Tongue (tissue), 3 donors: ENCODE measurements at places on chromosomes 1 and 21.

DNA sequence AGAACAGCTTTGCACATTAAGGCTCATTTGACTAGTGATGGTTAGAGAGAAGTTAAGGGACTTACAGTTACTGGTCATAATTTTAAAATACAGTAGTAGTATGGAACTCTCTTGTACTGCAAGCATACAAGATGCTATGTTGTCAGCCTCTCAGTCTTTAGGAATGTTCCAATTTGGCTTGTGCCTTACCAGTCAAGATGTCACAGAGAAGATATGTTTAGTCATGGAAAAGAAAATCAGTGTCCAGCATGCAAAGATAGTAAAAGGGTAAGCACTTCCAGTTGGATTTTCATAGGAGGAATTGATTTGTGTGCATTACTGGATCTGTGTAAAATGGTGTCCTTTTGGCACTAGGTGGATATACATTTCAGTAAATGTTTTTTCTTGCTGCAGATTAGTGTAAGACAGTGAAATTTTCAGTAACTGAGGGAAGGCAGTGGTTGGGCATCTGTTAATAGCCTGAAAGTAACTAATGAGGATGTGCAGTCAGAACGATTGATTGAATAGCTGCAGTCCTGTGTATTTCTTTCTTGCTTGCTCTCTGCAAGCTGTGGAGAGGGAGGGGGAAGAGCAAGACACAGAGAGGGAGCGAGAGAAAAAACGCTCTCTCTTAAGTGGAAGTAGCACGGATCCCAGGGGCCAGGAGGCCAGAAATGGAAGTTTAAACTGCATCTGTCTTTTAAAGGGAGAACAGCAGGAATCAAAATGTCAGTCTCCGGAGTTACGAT lies 108.2 kb downstream of the CLEC20A start:
- DNase-seq = peak; percentile 25

GRCh38 chr1:220487297-220487820 lies 40.6 kb upstream of the MARK1 start:
- DNase-seq = peak; percentile 29

- DNase-seq = no peak
These were observed 81.3 kb upstream of the PPIH start for GRCh38 chr1:42576935-42577334.

DNA sequence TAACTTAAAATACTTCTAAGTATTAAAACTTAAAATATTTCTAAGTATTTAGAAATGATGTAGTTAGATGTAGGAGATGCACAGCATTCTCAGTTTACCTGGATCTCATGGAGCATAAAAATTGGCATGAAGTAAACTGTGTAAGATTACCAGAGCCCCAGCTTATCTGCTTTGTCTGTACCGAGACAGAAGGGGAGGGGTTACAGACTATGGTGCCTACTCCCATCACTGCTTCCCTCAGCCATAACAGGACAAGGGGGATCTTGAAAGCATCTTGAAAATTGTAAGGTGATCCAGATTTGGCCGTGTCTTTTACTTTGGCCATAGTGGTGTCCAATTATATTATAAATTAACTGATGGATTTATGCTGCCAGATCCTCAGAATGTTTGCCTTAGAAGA lies 18.8 kb downstream of the NRDC start:
- no peak for DNase-seq

DNA sequence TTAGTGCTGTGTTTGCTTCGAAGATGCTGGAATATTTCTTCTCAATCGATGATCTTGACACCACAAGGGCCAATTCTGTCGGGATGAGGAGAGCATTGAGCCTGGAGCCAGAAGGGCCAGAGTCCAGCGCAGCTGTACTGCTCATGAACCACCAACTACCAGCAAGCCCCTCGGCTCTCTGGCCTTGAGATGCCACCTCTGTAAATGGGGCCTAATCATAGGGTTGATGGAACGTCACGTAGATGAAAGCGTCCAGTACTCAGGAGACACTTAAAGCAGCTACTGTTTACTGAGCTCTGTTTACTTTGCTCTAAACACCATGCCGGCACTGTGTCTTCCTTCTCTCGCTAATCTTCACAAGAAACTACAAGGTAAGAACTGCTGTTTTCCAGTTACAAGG lies 26.3 kb downstream of the CCDC185 start:
- no peak for DNase-seq

DNA sequence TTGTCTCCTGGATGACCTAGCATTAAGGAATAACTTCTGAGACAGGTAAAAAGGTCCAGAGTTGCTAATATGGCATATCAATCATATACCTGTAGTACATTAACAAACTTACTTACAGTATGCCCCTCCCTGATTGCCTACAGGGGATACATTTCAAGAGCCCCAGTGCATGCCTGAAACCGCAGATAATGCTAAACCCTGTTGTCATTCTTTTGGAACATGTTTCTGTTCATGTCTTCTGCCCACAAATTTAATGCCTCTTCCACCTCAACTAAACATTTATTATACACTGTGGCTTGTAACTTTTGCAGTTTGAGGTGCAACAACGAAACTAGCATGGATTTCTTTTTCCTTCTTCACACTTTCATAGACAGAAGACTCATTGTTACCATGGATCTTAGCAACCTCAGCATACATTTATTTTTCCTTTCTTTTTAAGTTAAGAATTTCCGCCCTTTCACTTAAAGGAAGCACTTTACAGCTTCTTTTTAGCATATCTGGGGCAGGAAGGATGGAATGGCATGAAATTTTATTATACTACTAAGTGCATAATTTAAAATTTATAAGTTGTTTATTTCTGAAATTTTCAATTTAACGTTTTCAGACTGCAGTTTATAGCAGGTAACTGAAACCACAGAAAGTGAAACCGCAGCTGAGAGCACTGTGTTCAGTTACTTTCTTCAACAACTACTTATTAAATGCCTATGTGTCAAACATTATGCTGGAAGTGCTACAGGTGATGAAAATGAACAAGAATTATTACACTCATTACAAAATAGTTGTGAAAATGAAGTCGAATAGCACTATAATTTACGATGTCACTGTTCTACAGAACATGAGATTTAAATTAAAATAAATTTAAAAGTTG lies 25.3 kb downstream of the F13B start:
- no peak for DNase-seq

DNA sequence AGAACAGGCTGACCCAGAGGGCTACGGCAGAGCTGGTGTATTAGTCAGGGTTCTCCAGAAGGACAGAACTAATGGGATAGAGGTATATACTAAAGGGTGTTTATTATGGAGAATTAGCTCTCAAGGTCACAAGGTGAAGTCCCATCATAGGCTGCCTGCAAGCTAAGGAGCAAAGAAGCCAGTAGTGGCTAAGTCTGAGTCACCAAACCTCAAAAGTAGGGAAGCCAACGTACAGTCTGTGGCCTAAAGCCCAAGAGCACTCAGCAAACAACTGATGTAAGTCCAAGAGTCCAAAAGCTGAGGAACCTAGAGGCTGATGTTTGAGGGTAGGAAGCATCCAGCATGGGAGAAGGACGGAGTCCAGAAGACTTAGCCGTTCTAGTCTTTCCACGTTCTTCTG lies 179.2 kb downstream of the BACH1 start:
- DNase-seq = no peak

- DNase-seq = peak; percentile 92
These were observed 61.8 kb upstream of the PTGFRN start for GRCh38 chr1:116847688-116848531.

- DNase-seq = peak; percentile 56
These were observed 1.2 kb downstream of the ZDHHC18 start for GRCh38 chr1:26827663-26828062.

GRCh38 chr21:44286086-44286715 lies 525 bp downstream of the AIRE start:
- no peak for DNase-seq

- DNase-seq = peak; percentile 30
These were observed 25.1 kb upstream of the MYCL start for GRCh38 chr1:39926820-39927219.

DNA sequence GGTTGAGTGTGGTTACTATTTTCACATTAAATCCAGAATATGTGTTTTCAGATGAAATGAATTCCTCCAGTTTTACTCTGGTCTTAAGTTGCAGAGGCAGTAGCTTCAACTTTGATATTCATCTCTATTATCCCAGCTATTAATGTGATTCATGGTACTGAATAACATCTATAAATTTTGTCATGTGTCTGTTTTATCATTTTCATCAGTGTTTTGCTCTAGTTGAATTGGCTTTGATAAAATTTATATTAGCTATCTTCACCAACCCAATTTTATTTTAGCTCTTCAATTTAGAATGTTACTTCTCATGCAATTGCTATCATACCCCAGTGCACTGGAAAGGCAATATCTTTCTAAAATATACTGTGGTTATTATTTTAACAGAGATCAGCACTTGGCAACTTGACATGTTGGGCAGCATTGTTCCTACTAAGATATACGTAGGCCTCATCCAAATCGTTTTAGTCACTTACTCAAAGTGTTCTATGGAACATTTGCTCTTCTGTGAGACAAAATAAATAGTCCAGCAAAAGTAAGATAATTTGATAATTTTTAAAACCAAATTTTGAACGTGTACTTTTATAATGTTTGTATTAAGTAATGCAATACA lies 184.3 kb downstream of the NCAM2 start:
- DNase-seq = no peak

DNA sequence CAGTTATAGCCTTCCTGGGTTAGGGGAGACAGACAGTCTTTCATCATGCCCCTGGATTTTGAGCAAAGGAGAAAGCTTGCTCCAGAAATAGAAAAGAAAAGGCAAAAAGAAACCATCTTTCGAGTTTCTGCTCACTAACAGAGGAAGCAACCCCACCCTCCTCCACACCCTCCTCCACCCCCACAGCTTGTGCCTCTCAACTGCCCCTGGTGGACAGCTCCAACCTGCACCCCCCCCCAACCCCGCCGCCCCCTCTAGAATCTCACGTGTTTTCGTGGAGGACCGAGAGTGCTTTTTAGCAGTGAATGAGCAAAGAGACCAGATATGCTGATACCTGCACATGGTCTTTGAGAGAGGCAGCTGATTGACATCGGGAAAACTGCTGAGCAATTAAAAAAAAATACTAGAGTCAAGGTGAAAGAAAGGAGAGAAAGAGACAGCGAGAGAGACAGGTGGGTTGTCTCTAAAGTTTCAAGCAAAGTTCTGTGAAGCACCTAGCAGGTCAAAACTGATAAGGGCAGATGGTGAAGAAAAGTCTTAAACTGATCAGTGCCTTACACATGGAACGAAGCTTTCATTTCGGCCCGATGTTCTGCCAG lies 358.3 kb downstream of the KIF26B start:
- DNase-seq = peak; percentile 40

DNA sequence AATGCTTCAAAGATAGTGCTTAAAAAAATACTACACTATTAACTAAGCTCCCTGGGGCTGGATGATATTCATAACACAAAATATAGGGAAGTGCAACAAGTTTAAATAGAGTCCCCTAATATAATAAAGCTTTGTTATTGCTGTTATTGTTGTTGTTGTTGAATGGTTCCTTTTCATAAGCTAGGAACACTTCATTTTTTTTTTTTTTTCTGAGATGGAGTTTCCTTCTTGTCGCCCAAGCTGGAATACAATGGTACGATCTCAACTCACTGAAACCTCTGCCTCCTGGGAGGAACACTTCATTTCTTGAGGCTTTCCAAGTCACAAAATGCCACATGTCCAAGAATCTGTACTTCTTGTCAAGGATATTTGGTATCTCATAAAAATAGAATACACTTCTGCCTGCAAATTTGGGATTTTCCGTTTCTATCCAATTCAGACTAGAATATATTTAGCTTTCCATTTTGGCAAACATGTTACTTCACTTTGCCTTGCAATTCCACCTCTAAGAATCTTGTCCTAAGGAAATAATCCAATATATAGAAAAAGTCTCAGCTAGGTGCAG lies 21.1 kb downstream of the WDR47 start:
- DNase-seq = no peak
